ENCODE measurements at places on chromosomes 12 and 14.

- no peaks in the 10 kb centered on the region for H3K27me3 ChIP-seq
- H3K4me1 ChIP-seq, result peaks cover 13% of the 10 kb centered on the region
- no peak overlapping the region for H3K4me3 ChIP-seq
- H3K36me3 ChIP-seq, result no peaks in the 10 kb centered on the region
- H3K27ac ChIP-seq, result no peak overlapping the region
- DNase-seq, result no peak
These were observed 28.0 kb upstream of the DAAM1 start for GRCh38 chr14:59160506-59160905.

GRCh38 chr14:25041484-25041883 lies 8.5 kb downstream of the STXBP6 start:
- no peak overlapping the region for H3K27ac ChIP-seq
- no peaks in the 10 kb centered on the region for H3K4me1 ChIP-seq

DNA sequence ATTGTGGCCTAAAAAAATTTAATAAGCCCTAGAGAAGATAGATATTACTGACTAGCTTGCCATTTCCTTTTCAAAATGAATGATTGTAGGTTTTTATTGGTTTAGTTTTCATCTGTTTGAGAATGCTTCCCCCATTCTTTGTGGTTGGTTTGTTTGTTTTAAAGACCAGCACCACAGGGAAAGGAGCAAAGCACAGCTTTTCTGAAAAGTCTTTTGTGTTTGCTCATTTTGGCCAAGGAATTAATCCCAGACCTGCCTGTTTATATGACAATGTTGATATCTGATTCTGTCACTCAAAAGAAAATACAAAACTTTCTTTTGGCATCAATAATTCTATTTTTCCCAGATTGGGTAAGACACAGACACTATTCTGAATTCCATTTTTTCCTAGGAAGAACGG lies 312.5 kb upstream of the FLRT2 start:
- H3K36me3 ChIP-seq, result no peaks in the 10 kb centered on the region
- H3K27ac ChIP-seq, result no peak overlapping the region
- DNase-seq, result no peak

- H3K4me3 ChIP-seq, result no peak overlapping the region
- DNase-seq, result no peak
- H3K36me3 ChIP-seq, result no peaks in the 10 kb centered on the region
- no peaks in the 10 kb centered on the region for H3K27me3 ChIP-seq
- no peak overlapping the region for H3K27ac ChIP-seq
These were observed 82.2 kb downstream of the GALNT9 start for GRCh38 chr12:132246997-132247717.

DNA sequence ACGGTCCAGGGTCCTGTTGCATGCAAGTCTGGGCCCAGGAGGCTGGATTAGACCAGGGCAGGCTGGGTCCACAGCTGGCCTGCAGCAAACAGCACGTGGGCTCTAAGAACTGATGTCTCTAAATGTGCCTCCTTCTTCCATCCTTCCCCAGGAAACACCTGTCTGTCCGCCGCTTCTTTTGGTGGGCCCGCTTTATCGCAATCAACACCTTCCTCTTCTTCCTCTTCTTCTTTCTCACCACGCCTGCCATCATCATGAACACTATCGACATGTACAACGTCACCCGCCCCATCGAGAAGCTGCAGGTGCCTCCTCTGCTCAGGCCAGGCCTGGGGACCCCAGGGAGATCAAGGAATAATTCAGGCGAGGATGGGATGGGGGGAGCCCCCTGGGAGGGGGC lies 28.3 kb downstream of the NGB start:
- peaks cover 12% of the 10 kb centered on the region for H3K4me1 ChIP-seq
- no peak overlapping the region for H3K4me3 ChIP-seq
- H3K27ac ChIP-seq, result no peak overlapping the region
- no peaks in the 10 kb centered on the region for H3K27me3 ChIP-seq
- no peak for DNase-seq

GRCh38 chr14:30921305-30921704 lies 46.9 kb downstream of the COCH start:
- no peaks in the 10 kb centered on the region for H3K27me3 ChIP-seq
- peaks cover 23% of the 10 kb centered on the region for H3K36me3 ChIP-seq
- H3K27ac ChIP-seq, result peak overlapping the region; percentile 63
- no peak overlapping the region for H3K4me3 ChIP-seq
- H3K4me1 ChIP-seq, result peaks cover 11% of the 10 kb centered on the region

DNA sequence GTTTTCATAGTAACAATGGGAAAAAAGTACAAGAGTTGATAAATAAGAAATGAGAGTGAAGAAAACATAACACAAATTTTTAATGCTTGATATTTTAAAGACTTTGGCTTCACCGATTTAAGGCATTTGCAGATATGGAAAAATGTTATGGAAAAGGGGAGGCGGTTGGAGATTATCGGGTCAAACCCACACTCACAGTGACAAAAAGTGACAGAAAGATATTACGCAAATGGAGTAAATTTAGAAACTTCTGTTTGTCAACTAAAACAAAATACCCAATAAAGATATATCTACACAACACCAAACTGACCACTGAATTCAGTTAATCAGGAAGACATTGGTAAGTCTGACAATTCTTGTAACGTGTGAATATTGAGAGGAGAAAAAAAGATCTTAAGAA lies 2.5 kb downstream of the PPP1R12A start:
- H3K4me1 ChIP-seq, result peaks cover 50% of the 10 kb centered on the region
- H3K27ac ChIP-seq, result no peak overlapping the region
- DNase-seq, result no peak
- H3K4me3 ChIP-seq, result peak overlapping the region; percentile 91
- H3K27me3 ChIP-seq, result no peaks in the 10 kb centered on the region

DNA sequence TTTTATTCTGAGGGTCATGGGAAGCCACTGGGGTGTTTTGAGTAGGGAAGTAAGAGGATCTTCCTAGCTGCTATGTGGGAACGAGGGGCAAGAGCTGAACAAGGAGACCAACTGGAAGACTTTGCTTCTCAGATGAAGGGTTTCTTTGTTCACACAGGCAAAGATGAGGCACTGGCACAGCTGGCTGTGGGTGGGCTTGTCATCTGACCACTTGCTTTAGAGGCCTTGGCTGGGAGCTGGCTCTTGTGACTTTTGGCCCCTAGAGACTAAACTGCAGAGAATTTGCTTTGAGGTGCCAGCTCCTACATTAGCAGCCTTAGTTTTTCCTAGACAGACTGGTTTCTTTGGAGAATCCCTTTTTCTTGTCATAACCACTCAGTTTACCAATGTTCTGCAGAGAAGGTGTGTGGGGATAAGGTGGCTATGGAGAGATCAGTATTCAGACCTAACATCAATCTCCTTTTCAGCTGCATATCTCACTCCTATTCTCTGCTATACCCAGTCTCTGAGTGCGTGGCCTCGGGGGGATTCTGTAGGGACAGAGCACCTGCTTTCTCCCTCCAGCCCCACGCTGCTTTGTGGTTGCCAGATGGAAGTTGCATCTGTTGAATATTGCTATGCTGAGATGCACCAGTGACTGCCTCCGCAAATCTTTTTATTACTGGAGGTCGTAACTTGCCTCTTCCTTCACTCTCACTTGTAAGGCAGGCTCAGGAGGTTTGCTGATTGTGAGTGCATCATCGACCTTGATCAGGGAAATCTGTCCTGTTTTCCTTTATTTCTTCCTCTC lies 12.7 kb downstream of the PPP2R5C start:
- DNase-seq, result peak; percentile 93
- peak overlapping the region; percentile 97 for H3K27ac ChIP-seq
- H3K36me3 ChIP-seq, result peaks cover 3% of the 10 kb centered on the region
- H3K27me3 ChIP-seq, result no peaks in the 10 kb centered on the region
- peak overlapping the region; percentile 49 for H3K4me3 ChIP-seq
- peaks cover 76% of the 10 kb centered on the region for H3K4me1 ChIP-seq

Data from Karpas-422 (cell line).